Epithelial cell of alveolus of lung (primary cell): ENCODE measurements at places on chromosomes 5 and 9. TPM values are rescaled to one million over a fixed set of nuclear protein-coding genes. Genes with fewer than 3 reads are reported as not detected.

OLFML2A gene
- total RNA-seq, result 15.8 and 89.3 TPM in 2 replicates

CCDC112 gene
- 5.0 and 7.2 TPM in 2 replicates for total RNA-seq

C9orf153 gene
- not detected in 2 replicates for total RNA-seq

ZNF483 gene
- total RNA-seq, result 0.13 and 0.72 TPM in 2 replicates

FBXL7 gene
- total RNA-seq, result 7.0 and 16.7 TPM in 2 replicates

SLC46A2 gene
- not detected in 2 replicates for total RNA-seq

TLE4 gene
- total RNA-seq, result 18.2 and 19.9 TPM in 2 replicates

FAM151B gene
- total RNA-seq, result 0.40 and 1.2 TPM in 2 replicates

SOHLH1 gene
- not detected in 2 replicates for total RNA-seq

DIRAS2 gene
- not detected in 2 replicates for total RNA-seq

SLC45A2 gene
- not detected in 2 replicates for total RNA-seq

OGN gene
- 0.08 TPM in 1 of 2 replicates, not detected in the other for total RNA-seq
